WTC11 (cell line): ENCODE measurements at places on chromosomes 6 and 20. TPM values are rescaled to one million over a fixed set of nuclear protein-coding genes. Genes with fewer than 3 reads are reported as not detected.

DNA sequence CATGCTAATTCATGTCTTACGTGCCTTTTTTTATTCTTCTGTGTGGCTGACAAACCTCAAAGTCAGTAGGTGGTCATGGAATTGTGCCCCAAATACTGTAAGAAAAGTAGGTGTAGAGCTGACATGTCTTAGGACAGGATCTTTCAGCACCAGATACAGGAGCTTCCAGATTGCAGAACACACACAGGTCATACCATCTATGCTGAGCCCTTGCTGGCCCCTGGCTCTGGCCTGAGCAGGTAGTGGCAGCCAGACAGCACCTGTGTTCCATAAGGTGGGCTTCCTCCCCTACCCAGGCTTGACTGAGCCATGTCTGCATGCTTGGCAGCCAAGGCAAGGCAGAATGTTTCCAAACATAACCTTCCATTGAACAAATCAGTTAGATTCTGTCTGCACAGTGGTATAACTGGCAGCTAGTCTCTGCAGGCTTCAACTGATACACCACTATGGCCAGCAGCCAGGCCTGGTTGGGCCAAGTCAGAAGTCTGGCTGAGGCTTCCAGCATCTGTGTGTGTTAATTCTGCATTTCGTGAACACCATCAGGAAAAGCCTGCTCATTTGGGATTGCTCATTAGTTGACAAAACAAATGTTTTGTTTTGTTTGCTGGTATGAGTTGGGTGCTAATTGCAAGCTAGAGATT is 366.5 kb downstream of the FOXA2 start:
- no peaks in the 10 kb centered on the region; the same call in 1 of the 2 replicates for H3K27me3 ChIP-seq
- no peak overlapping the region for H3K4me3 ChIP-seq
- DNase-seq = no peak
- H3K4me1 ChIP-seq = peaks cover 23% of the 10 kb centered on the region
- no peak overlapping the region for H3K27ac ChIP-seq

- no peak overlapping the region for H3K27ac ChIP-seq
- H3K27me3 ChIP-seq = no peaks in the 10 kb centered on the region
- H3K36me3 ChIP-seq = no peaks in the 10 kb centered on the region
- DNase-seq = peak; percentile 30
- no peak overlapping the region for H3K4me3 ChIP-seq
Measured at GRCh38 chr20:50292591-50293283, 102.1 kb downstream of the CEBPB start.

DNA sequence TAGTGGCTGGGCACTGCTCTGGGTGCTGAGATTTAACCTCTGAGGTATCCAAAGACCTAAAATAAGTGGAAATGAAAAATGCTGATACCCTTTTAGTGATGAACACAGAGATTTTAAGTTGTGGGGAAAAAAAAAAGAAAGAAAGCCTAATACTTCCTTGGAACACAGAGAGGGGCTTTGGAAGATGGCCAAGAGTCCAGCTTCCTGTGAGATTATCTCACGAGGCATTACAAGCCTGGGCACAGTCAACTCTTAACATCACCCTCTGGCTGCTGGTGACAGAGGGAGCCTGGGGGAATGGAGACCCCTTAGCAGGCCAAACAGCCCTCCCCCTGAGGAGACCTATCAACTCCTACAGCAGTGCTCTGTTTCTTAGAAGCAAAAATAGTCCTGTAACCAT is 19.7 kb downstream of the BTN2A1 start:
- H3K4me3 ChIP-seq = no peak overlapping the region
- peaks cover 33% of the 10 kb centered on the region for H3K4me1 ChIP-seq
- peaks cover 9% of the 10 kb centered on the region for H3K36me3 ChIP-seq
- DNase-seq = no peak
- no peaks in the 10 kb centered on the region for H3K27me3 ChIP-seq

GRCh38 chr6:56346958-56347357 is 99.6 kb upstream of the COL21A1 start:
- H3K27me3 ChIP-seq = no peaks in the 10 kb centered on the region
- DNase-seq = peak; percentile 16
- no peak overlapping the region for H3K4me3 ChIP-seq
- no peak overlapping the region for H3K27ac ChIP-seq
- no peaks in the 10 kb centered on the region for H3K36me3 ChIP-seq

- H3K36me3 ChIP-seq = no peaks in the 10 kb centered on the region
- DNase-seq = no peak
- no peak overlapping the region for H3K27ac ChIP-seq
- peaks cover 3% of the 10 kb centered on the region for H3K4me1 ChIP-seq
- H3K4me3 ChIP-seq = no peak overlapping the region
Measured at GRCh38 chr6:25007269-25007699, 71.5 kb upstream of the RIPOR2 start.

GRCh38 chr20:13068336-13068735 is 59.6 kb downstream of the SPTLC3 start:
- no peak for DNase-seq
- peaks cover 3% of the 10 kb centered on the region; the same call in 1 of the 2 replicates for H3K4me1 ChIP-seq
- no peak overlapping the region for H3K4me3 ChIP-seq
- H3K27me3 ChIP-seq = no peaks in the 10 kb centered on the region
- H3K27ac ChIP-seq = no peak overlapping the region

GRCh38 chr20:50715694-50716093 is 15.7 kb upstream of the PARD6B start:
- peaks cover 41% of the 10 kb centered on the region for H3K4me1 ChIP-seq
- H3K27me3 ChIP-seq = no peaks in the 10 kb centered on the region; the same call in none of the 2 replicates
- no peaks in the 10 kb centered on the region for H3K36me3 ChIP-seq
- DNase-seq = no peak

- no peaks in the 10 kb centered on the region for H3K27me3 ChIP-seq
- no peak overlapping the region for H3K4me3 ChIP-seq
- no peak for DNase-seq
- H3K4me1 ChIP-seq = no peaks in the 10 kb centered on the region
Measured at GRCh38 chr6:87540539-87540938, 49.2 kb downstream of the RARS2 start.

DNA sequence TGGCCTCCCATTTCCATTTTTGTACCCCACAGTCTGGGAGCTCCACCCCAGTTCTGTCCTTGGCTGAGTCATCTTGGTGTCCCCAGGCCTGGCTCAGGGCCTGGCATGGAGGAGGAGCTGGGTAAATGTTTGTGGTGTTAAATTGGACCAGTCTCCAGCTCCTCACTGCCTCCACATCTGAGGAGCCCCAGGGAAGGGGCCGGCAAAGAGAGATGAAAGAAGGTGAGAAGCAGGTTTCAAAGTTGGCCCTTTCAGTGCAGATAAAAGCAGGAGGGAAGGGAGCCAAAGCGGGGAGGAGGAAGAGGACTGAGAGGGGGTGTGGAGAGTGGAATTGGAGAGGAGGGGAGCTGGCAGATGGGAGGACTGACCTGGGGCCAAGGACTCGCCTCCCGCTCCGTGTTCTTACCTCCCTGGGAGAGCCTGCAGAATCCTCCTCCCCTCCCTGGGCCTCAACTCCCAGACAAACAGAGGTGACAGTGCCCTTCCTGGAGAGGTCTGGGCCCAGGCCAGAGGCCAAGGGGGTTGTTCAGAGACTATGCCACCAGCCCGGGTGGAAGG is 89.0 kb downstream of the CD40 start:
- H3K4me1 ChIP-seq = peaks cover 22% of the 10 kb centered on the region
- H3K27ac ChIP-seq = no peak overlapping the region
- no peaks in the 10 kb centered on the region; the same call in 1 of the 2 replicates for H3K27me3 ChIP-seq
- H3K36me3 ChIP-seq = no peaks in the 10 kb centered on the region

Gene GATA5
- 1.4 to 2.3 TPM (median 1.6 TPM) in 3 replicates for total RNA-seq

GRCh38 chr6:16635810-16636602 is 125.3 kb downstream of the ATXN1 start:
- H3K27me3 ChIP-seq = no peaks in the 10 kb centered on the region
- peak overlapping the region; percentile 94 for H3K27ac ChIP-seq
- H3K4me1 ChIP-seq = peaks cover 25% of the 10 kb centered on the region
- H3K36me3 ChIP-seq = peaks cover 2% of the 10 kb centered on the region; the same call in 1 of the 2 replicates
- DNase-seq = peak; percentile 16
- H3K4me3 ChIP-seq = peak overlapping the region; percentile 39; the same call in 1 of the 2 replicates

GRCh38 chr6:113642001-113642713 is 215.0 kb upstream of the MARCKS start:
- no peak for DNase-seq
- no peaks in the 10 kb centered on the region for H3K36me3 ChIP-seq
- H3K27me3 ChIP-seq = peaks cover 47% of the 10 kb centered on the region
- no peak overlapping the region for H3K27ac ChIP-seq
- H3K4me3 ChIP-seq = no peak overlapping the region

GRCh38 chr6:127841811-127842210 is 59.0 kb downstream of the THEMIS start:
- H3K27ac ChIP-seq = no peak overlapping the region
- no peaks in the 10 kb centered on the region for H3K36me3 ChIP-seq
- DNase-seq = no peak
- H3K27me3 ChIP-seq = no peaks in the 10 kb centered on the region
- H3K4me3 ChIP-seq = no peak overlapping the region
- no peaks in the 10 kb centered on the region for H3K4me1 ChIP-seq

GRCh38 chr6:20447157-20447556 is 45.5 kb downstream of the E2F3 start:
- DNase-seq = no peak
- no peaks in the 10 kb centered on the region for H3K27me3 ChIP-seq
- H3K27ac ChIP-seq = peak overlapping the region; percentile 90

DNA sequence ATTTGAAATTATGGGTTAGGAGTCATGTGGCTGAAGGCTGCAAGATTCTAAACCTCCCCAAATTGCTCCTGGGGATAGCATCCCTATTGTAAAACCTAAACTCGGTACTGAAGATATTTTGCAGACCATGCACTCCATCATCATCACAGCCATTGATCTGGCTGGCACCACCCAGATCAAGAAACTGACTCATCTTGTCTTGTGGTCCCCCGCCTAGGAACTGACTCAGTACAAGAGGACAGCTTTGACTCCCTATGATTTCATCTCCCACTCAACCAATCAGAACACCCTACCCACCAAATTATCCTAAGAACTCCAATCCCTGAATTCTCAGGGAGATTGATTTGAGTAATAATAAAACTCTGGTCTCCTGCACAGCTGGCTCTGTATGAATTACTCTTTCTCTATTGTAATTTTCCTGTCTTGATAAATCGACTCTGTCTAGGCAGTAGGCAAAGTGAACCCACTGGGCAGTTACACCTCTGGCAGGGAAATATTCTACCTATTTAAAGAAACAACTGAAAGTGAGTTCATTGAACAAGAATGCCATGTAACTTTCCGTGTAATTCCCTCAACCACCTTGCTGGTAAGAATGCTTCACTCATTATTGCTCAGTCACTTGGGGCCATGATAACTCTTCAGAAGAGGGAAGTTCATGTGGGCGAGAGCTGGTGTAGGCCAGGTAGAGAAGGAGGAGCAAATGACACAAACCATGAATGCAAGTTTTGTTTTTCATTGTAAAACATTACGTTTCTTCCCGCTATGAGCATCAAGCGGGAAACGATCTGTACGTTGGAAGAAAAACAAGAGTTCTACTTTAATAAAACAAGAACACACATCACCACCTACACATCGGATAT is 602.9 kb upstream of the ARID1B start:
- H3K27ac ChIP-seq = no peak overlapping the region
- peaks cover 28% of the 10 kb centered on the region for H3K27me3 ChIP-seq
- 0 out of 2 replicates have a peak, but pooled peaks cover 5% of the 10 kb centered on the region for H3K36me3 ChIP-seq
- no peak for DNase-seq

DNA sequence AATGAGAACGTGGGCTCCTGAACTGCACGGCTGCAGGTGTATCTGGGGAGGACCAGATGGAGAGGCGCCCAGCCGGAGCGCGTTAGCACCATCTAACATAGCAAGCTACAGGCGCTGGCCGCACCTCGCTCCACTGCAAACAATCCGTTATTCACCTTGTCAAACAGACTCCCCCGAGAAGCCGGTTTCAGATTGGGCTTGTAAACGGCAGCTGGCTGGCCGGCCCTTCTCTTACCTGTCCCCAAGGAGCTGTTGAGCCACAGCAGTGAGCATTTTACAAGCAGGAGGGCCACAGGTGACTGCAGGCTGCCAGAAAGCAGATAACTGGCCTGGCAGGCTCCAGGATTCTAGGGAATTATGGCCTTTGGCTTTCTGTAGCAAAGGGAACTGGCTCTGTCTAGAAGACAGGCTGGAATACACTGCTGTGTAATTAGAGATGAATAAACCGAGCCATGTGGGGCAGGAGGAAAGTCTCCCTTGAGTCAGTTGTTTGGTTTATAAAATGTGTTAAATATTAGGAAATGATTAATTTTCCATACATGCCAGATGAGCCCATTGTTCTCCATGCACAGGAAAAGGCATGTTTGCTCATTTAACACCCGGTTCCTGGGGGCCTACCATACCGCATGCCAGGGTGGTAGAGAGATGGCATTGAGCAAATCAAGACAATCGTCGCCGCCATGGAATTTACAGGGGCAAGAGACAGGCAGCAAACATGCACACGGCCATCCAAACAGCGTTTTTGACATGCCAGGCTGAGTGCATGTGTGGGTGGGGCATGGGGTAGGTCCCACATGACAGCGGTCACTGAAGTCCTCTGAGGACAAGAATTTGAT is 159.3 kb downstream of the NFATC2 start:
- H3K4me3 ChIP-seq = no peak overlapping the region
- H3K27me3 ChIP-seq = 0 out of 2 replicates have a peak, but pooled peaks cover 2% of the 10 kb centered on the region
- no peak for DNase-seq
- 0 out of 2 replicates have a peak overlapping the region, but pooled peaks have one; percentile 8 for H3K27ac ChIP-seq

- H3K4me1 ChIP-seq = no peaks in the 10 kb centered on the region
- no peaks in the 10 kb centered on the region for H3K36me3 ChIP-seq
- H3K27ac ChIP-seq = no peak overlapping the region
- no peak overlapping the region for H3K4me3 ChIP-seq
- no peak for DNase-seq
Measured at GRCh38 chr20:17358854-17359253, 132.0 kb downstream of the PCSK2 start.

DNA sequence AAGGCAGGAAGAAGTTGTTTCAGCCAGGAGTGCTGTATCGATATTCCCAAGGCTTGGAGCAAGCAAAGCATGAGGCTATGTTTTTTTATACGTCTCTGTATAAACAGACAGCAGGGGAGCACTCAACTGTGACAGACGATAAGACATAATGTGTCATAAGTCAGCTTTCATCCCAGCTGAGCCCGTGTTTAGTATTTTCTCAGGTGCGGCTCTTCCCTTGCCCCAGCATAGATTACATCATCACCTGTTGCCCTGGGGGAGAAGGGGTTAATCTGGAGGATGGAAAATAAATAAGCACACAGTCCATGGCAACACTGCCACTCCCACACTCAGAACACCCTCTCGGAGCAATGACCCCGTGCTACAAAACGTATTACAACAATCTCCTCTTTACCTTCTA is 22.1 kb upstream of the KCNK5 start:
- H3K4me3 ChIP-seq = no peak overlapping the region
- H3K36me3 ChIP-seq = peaks cover 15% of the 10 kb centered on the region
- peaks cover 2% of the 10 kb centered on the region; the same call in 1 of the 2 replicates for H3K27me3 ChIP-seq
- no peak overlapping the region for H3K27ac ChIP-seq
- DNase-seq = no peak
- H3K4me1 ChIP-seq = peaks cover 13% of the 10 kb centered on the region

- peaks cover 2% of the 10 kb centered on the region; the same call in 1 of the 2 replicates for H3K4me1 ChIP-seq
- no peak overlapping the region for H3K27ac ChIP-seq
- no peak overlapping the region for H3K4me3 ChIP-seq
- no peaks in the 10 kb centered on the region; the same call in none of the 2 replicates for H3K27me3 ChIP-seq
- DNase-seq = no peak
Measured at GRCh38 chr6:3648724-3649123, 102.8 kb downstream of the PXDC1 start.
